Neural progenitor cell (in vitro differentiated cells): ENCODE measurements at places on chromosomes 2 and 18. TPM values are rescaled to one million over a fixed set of nuclear protein-coding genes. Genes with fewer than 3 reads are reported as not detected.
A peak's percentile ranks its signal among the peaks of the same experiment; 100 is the strongest.

The TMEM247 gene
- not detected in 2 replicates for total RNA-seq

The CRYBA2 gene
- total RNA-seq: not detected in 2 replicates

The PTRHD1 gene
- 41.6 and 59.5 TPM in 2 replicates for total RNA-seq

The DNPEP gene
- 36.6 and 120 TPM in 2 replicates for total RNA-seq

The RAB17 gene
- total RNA-seq: 0.43 TPM in 1 of 2 replicates, not detected in the other

The AKAIN1 gene
- not detected in 2 replicates for total RNA-seq

The REG1A gene
- total RNA-seq: 0.28 and 2.3 TPM in 2 replicates

The NOSTRIN gene
- total RNA-seq: not detected in 2 replicates

DNA sequence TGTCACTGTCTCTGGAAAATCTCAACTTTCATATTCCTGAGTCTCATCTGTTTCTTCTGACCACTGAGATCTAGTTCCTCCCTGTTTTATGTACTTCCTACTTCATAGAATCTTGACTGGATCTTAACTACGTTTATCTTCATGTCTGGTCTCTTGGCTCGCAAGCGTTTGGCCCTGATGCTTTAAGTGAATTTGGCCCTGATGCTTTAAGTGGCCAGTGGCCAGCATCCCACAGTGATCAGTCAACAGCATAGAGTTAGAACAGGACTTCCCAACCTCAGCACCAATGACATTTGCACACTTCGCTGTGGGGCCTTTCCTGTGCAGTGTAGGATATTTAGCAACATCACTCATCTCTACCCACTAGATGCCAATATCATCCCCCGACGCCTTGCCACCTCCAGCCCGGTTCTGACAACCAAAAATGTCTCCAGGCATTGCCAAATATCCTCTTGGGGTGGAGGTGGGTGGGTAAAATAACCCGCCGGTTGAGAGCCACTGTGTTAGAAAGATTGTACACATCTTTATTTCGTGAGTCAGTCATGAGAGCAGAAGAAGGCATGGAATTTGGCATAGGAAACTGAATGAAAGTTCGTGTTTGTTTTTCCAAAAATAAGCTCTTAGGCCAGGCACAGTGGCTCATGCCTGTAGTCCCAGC, 12.2 kb downstream of the TM4SF20 start:
- no peak for DNase-seq

- DNase-seq: no peak
These were observed 50.5 kb downstream of the DDX1 start for GRCh38 chr2:15642011-15642814.

GRCh38 chr2:23487735-23488492, 102.9 kb downstream of the KLHL29 start:
- no peak for DNase-seq

DNA sequence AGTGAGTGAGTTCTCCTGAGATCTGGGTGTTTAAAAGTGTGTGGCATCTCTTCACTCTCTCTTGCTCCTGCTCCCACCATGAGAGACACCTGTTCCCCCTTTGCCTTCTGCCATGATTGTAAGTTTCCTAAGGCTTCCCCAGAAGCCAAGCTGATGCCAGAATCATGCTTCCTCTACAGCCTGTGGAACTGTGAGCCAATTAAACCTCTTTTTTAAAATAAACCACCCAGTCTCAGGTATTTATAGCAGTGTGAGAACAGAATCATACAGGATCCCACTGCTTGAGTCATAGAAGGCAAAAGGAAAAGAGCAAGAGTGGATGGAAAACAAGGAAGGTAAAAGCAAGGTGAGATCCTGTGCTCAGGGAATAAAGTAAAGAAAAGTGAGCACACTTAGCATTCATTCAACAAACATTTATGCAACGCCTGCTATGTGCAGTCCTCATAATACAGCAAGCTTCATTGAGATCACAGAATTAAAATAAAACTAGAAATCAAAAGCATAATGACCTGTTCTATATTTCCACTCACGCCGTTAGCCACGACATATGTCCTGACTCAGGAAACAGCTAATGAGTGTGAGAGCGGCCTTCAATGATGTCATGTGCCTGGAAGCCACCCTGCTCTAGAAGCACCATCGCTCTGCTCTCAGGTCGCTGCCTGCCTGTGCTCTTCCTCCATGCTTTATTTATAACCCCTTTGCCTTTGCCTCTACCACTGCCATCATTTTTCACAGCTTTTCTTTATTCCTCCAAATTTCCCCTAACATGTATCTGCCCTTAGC, 11.3 kb upstream of the COPS8 start:
- DNase-seq: no peak

- no peak for DNase-seq
These were observed 87.1 kb downstream of the TNS1 start for GRCh38 chr2:217915706-217916105.

DNA sequence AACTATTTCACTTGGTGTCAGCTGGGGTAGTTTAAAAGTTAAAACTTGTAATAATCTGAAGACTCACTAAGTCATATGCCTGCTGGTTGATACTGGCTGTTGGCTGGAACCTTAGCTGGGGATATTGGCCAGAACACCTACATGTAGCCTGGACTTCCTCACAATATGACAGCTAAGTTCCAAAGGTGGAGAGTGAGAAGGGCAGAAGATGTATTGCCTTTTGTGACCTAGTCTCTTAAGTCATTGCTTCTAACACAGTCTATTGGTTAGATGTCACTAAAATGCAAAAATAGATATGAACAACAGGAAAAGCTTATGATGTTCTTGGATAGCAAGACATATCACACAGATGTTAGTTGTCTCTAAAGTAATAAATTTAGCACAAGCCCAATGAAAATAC, 113.2 kb upstream of the CHAC2 start:
- no peak for DNase-seq

GRCh38 chr2:238146884-238147544, 8.5 kb downstream of the KLHL30 start:
- no peak for DNase-seq

DNA sequence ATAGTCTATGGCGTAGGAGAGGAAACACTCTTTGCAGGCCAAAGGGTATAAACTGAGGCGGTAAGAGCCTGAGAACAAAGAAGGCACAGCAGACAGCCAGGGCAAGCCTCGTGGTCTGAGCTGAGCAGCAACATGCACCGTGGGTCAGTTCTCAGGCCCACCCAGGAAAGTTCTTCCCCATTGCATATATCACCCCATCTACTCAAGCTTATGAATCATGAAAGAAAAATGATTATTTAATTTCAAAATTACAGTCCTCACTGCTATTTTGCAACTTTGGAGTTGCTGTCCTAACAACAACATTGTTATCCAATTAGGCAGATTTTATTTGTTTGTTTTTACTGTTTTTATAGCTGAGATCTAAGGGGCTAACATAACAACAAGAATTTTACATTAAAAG, 54.7 kb upstream of the RIOK3 start:
- no peak for DNase-seq

GRCh38 chr2:166610180-166610912, 116.3 kb upstream of the SCN7A start:
- DNase-seq: peak; percentile 25

DNA sequence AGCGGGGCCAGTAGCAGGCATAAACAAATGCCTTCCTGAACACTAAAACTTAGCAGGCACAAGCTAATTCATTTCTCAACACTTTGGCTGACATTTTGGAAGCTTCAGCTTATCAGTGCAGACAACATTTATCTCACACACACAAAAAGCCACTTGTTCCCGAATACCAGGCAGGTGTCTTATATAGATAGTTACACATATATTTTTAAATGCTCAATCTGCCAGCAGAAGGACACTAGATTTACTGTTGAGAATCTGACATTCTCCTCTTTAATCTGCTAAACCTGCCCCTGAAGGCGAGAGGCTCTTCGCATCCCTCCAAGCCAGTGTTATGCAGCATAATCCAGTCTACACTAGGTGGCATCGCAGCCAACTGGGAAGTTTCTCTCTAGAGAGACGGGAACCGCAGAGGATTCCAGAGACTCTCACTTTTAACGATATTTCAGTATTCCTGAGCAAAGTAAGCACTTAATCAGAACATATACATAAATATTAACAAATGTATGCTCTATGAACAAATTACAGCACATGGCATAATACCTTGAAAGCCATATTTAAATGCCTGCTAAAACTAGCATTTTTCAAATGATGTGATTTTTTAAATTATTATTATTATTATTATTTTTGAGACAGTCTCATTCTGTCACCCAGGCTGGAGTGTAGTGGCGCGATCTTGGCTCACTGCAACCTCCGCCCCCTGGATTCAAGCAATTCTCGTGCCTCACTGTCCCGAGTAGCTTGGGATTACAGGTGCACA, 90.2 kb upstream of the SCG2 start:
- DNase-seq: peak; percentile 69

DNA sequence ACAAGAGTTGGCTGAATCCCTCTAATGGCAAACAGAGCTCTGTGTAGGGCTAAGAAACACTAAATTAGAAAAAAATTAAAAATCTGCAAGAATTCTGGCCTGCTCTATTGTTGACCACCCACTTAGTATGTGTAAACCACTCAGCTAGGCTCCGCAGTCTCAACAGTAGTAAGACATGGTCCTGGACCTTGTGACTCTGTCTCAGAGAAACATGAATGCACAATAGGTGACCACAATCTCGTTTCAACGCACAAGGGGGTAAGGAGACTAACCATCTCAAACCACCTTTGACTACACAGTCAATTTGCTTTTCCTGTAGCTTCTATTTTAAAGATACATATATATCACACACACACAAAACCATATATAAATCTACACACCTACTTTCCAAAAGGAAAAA, 16.5 kb downstream of the SEPTIN10 start:
- no peak for DNase-seq

- no peak for DNase-seq
These were observed 3.8 kb downstream of the PPP1CB start for GRCh38 chr2:28755421-28755820.

- DNase-seq: no peak
These were observed 30.5 kb downstream of the GCKR start for GRCh38 chr2:27527182-27527581.

DNA sequence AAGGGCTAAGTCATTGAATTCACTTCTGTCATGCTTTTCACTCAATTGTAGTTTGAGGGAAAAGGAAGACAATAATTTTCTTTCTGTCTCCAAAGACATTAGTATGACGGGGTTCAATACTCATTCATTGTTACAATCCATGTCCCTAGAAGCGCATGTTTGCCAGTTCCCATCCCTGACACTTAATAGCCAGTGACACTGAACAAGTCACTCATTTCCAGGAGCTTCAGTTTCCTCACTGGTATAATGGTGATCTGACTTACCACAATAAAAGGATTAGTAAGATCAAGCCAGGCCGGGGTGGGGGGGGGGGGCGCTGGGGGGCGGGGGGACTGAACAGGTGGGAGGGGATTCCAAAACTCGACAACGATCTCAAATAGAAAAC, 144.8 kb upstream of the MAP3K20 start:
- peak; percentile 41 for DNase-seq

DNA sequence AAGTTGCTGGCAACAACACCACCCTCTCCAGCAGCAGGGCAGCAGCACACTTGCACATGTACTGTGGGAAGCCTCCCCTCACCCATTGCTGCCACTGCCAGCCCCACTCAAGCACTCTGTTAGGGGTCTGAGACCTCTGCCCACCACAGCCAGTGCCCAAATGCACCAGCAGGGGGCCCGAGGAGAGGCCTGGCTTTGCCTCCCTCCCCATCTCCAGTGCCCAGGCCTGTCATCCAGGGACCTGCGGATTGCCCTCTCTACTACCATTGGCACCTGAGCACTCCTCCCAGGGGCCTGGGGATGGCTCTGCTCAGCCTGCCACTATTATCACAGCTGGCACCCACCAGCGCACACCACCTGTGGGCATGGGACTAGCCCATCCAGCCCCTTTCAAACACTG, 175.7 kb downstream of the PMAIP1 start:
- no peak for DNase-seq

- DNase-seq: no peak
These were observed 2.8 kb downstream of the HNMT start for GRCh38 chr2:137967042-137967441.

DNA sequence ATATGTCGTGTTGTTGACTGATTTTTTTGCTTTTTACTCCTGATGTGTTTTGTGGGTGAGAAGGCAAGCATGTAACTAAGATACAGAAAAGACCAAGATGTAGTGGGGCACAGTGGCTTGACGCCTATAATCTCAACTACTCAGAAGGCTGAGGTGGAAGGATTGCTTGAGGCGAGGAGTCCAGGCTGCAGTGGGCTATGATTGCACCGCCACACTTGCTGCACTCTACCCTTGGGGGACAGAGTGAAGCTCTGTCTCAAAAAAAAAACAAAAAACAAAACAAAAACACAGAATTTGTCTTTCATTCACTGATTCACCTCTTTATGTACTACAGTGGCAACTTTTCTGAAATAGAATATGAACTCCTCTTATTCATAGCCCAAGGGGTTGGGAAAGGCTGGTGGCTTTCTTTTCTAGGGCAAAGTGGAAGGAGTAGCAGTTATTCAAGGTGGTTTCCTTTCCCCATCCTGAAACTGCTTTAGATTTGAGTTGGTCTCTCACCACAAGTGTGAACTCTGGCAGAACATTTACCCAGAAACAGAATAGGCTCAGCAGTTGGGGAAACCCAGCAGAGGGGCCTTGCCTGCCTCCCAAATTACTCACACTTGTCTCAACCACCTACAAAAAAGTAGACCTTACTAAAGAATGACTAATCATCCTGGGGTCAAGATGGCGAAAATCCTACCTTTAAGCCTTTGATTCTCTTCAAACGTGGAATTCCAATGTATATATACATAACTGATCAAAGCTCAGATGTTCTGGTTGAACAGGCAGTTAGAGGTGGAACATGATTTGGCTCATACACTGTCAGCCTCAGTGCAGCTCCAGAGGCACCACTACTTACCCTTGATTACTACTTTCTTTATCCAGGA, 6.5 kb downstream of the TANK start:
- no peak for DNase-seq

- no peak for DNase-seq
These were observed 185.1 kb downstream of the MYO3B start for GRCh38 chr2:170362871-170363631.

DNA sequence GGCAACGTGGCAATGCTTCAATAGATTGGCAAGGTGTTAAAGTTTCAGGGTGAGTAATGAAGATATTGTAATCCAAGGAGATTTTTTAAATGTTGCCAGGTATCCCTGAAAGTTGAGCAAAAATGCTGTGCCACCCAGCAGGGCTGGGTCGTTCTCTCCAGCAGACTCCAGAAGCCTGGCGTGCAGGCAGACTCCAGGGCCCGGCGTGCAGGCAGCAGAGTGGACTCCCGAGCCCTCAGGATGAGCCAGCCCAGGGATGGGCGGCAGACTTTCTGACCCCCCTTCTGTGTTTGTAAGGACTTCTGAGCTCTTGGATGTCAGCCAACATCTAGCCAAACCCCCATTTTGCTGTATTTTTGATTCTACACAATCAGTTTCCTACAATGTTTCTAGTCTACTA, 289.1 kb downstream of the ZNF516 start:
- DNase-seq: no peak

GRCh38 chr2:71528131-71528591, 74.8 kb downstream of the DYSF start:
- DNase-seq: no peak

DNA sequence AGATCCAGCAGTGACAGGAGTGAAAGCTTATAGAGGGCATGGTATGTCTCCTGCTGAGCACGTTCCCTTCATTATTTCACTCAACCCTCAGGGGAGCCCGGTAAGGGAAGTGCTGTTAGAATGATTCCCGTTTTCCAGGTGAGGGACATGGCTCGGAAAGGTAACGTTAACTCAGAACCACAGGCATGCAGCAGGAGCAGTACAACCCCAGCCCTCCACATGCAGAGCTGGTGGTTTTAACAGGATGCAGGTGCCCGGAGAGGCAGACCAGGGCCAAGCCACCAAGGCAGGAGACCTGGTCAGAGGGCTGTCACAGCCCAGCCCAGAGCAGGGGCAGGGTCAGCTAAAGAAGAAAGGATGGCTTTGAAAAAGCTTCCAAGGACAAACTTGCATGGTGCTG, 268.5 kb downstream of the SH3BP4 start:
- DNase-seq: no peak
